ENCODE measurements at places on chromosomes 1 and 21.

DNA sequence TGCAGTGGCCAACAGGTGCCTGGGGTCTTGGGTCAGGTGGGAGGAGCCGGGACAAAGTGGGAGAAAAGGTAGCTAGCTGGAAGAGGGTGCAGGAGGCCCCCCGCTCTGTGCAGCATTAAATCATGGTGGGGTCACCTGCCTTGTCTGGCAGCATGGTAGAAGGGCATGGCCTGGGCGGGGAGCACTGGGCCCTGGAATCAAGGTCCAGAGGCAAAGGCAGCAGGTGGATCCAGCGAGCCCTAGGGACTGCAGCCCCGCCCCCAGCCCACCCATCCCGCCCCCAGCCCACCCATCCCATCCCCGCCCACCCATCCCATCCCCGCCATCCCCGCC is 16.7 kb upstream of the TTLL10 start:
- DNase-seq: no peak

GRCh38 chr21:36704958-36705678 is 6.2 kb downstream of the SIM2 start:
- peak; percentile 5 for DNase-seq

- no peak for DNase-seq
Measured at GRCh38 chr21:34280959-34281358, 82.8 kb upstream of the KCNE2 start.

- DNase-seq: no peak
Measured at GRCh38 chr21:36735201-36735515, 36.2 kb downstream of the SIM2 start.

- DNase-seq: no peak
Measured at GRCh38 chr1:16164213-16165072, 8.6 kb upstream of the EPHA2 start.

GRCh38 chr1:22775478-22775877 is 64.8 kb downstream of the EPHB2 start:
- no peak for DNase-seq

DNA sequence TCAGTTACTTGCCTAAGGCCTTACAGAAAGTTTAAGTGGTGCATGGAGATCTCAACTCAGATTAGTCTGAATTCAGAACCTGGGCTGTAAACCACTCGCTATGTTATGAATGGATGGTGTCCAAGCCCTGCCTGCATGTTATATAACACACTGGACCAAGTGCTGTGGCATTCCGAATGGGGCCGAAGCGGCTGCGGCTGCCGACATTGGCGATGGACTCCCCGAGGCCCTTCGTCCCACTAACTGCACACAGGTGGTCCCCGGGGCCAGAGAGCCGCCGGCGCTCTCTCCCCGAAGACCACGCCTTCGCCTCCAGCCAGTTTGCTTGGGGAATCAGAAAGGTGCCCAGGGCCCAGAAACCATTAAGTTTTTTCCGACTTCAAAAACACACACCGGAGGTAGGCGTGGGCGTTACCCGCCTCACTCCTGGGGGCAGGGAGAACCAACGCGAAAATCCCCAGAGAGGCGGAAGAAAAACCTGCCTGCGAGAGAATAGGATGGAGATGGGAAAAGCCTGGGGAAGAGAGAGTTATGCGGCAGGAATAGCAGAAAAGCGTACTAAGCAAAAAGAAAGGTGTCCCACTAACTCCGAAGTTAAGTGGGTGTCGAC is 579 bp upstream of the TENT5C start:
- DNase-seq: no peak

DNA sequence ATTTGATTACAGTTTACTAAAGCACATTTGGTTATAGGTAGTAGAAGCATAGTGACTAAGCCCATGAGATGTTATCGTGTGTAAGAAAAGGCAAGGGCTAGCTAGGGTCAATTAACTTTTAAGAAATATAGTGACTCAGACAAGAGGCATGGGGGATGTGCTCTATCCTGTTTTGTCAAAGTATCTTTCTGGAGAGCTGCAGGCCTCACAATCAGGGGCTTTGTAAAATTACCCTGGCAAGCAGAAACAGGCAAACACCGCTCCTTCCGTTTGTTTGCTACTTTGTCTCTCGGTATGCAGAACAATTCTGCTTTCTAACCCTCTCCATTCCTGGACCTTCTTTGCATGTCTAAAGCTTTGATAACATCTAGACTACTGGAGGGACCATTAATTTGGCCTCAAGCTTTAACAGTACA is 26.1 kb upstream of the ZNF697 start:
- no peak for DNase-seq

DNA sequence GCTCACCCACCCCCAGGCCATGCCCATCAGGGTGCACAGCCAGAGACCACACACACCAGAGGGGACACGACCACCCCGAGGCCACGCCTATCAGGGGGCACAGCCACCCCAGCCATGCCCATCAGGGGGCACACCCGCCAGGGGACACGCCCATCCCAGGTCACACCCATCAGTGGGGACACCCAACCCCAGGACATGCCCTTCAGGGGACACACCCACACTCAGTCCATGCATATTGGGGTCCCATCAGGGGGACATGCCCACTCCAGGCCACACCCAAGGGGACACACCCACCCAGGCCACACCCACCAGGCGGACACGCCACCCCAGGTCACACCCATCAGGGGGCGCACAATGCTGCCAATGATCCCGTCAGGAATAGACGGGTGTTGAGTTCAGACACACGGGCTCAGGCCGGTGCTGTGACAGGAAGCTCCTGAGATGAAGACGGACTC is 20.7 kb downstream of the MCM3AP start:
- no peak for DNase-seq

DNA sequence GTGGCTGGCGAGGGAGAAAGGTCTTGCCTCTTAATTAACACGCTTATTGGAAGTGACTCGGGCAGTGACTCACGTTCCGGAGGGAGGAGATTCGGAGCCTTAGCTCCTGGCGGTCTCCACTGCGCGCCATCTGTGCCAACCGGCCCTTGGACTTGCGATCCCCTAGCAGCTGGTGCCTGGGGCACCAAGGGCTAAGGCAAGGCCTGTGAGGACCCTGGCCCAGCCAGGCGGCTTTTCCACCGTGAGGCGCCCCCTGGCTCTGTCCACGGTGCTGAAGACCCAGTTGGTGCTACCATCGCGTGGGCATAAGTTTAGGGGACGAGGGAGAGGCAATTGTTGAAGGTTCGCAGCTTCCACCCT is 1.3 kb upstream of the SYT6 start:
- DNase-seq: no peak

DNA sequence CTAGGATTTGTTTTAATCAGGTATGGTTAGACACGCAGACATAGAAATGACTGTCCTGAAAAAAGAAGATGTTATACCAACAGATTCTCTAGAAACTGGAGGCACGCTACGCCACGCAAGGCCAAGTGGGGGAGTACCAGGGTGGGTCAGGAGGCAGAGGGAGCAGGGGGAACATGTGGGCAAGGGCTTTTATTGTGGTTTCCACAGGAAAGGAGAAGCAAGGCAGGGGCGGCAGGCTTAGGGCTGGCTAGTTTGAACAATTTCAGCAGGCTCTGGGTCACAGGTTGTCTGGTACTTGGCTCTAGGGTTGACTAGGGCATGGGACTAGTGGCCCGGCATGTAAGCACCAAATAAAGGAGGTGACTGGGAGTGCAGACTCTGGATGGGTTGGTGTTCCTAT is 7.2 kb downstream of the MTARC2 start:
- no peak for DNase-seq

GRCh38 chr1:210696709-210697108 is 368.0 kb downstream of the HHAT start:
- DNase-seq: no peak

DNA sequence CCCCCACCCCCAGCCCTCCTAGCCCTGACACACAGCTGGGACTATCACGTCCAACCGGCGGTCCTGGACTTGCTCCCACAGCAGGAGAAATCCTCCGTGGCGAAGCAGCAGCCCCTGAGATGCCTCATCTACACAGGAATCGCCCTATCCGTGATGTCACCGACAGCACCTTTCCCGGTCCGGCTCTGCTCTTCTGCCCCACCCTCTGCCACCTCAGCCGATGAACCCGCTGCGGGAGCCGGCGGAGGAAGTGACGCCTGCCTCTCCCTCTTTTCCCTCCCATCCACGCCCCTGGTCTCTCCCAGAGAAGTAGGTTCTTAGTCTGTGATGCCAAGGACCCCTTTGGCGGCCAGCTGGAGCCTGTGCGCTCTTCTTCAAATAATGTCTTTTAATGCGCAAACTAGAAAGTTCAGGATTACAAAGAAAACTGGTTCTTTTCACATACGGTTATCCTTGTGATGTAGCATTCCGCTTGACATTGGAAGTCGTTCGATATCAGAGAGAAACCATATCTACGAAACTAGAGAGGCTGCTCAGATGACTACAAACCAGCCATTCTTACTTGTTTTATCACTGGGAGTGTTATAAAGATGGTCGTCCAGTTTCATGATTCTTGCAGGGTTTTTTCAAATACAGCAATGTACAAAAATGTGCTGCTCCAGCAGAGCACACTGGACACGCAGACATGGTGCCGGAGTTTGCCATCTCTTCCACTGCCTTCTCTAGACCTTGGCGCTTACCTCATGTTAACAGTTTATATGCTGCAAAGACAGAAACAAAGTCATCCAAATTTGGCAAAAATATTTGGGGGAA is 120.3 kb downstream of the PPIAL4G start:
- DNase-seq: peak; percentile 29

- DNase-seq: no peak
Measured at GRCh38 chr1:116735246-116735645, 19.0 kb upstream of the CD2 start.

GRCh38 chr1:155591770-155592169 is 18.2 kb upstream of the MSTO1 start:
- no peak for DNase-seq

DNA sequence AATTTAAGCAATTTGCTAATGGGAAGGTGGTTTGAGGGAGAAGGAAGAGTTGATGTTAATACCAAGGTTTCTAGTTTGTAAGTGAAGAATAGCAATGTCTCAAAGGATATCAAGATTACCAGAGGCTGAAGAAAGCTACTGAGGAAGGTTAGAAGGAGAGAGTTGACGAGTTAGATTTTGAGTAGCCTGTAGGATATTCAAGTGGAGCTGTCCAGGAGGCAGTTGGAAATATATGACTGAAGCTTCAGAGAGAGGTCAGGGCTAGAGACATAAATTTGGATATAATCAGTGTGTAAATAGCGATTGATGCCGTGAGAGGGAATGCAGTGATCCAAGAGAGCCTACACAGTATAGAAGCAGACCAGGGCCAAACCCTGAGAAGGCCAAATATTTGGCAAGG is 48.4 kb downstream of the PBX1 start:
- DNase-seq: no peak

DNA sequence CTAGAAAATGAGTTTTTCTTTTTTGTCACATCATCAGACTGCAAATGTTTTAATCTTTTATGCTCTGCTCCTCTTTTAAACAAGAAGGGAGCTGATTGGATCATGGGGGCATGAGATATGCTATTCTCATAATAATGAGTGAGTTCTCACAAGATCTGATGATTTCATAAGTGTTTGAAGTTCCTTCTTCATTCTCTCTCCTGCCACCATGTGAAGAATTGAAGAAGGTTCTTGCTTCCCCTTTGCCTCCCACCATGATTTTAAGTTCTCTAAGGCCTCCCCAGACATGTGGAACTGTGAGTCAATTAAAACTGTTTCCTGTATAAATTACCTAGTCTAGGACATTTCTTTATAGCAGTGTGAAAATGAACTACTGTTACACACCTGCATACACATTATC is 218.2 kb downstream of the NRIP1 start:
- no peak for DNase-seq

DNA sequence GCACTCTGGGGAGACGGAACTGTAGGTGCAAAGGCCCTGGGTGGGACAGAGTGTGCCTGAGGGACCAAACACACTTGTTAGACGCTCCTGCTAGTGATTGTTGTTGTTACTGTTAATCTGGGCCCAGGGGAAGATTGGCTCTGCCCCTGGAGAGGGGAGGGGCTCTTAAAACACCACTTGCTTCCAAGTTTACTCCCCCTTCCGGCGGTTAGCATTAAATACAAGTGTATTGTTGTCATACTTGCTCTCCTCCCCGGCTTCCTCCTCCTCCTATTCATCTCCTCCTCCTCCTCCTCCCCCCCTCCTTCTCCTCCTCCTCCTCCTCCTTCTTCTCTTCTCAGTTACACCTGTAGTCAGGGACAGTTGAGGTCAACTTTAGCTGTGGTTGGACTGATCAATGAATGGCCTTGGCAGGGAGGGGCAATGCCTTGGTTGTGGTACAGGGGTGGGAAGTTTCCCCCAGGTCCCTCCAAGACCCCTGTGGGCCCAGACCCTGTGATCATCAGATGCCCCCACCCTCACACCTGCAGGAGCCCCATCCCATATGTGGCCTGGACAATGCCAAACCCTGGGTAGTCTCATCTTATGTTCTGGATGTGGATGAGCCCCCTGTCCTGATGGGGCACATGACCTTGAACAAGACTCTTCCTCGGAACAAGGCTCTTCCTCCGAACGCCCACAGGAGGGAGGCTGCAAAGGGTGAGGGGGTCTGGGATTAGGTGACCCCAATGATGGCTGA is 217.3 kb downstream of the PTPRU start:
- no peak for DNase-seq

GRCh38 chr1:165279882-165280281 is 76.6 kb downstream of the LMX1A start:
- DNase-seq: no peak

DNA sequence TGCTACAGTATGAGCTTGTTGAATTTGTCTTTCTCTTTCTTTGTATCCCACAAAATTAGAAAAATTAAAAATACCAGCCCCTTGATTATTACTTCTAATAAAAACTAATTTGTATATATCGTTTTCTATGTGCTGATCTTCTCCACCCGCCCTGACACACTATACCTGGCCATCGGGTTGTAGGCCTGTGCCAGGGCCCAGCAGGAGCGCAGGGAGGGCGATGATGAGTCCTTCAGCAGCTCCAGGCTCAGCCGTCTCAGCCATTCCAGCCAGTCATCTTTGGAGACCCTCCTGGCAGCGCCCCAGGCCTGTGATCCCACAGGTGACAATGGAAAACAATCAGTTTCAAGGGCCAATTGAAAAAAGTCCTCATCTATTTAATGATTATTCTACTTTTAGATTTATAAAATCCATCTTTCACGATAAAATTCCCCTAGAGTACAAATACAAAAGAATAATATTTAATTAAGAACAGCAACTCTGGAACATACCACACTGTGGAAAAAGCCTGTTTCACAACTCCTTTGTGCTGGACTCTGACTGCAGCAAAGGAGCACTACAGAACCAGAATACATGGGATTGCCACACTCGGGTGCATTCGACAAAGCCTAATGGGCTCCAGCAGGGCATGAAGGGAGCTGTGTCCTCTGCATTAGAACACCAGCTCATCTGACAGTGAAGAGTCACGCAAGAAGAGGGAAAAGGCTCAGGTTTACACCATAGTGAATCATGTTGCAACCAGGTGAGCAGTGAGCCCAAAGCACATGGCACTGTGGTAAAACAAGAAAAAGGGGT is 15.4 kb downstream of the ANGPTL7 start:
- DNase-seq: no peak

All from activated CD4-positive, alpha-beta T cell treated with anti-CD3 and anti-CD28 coated beads for 1 hour (primary cell).